Hindlimb muscle (tissue), 1 donor: ENCODE measurements at places on chromosomes 13 and 19.

DNA sequence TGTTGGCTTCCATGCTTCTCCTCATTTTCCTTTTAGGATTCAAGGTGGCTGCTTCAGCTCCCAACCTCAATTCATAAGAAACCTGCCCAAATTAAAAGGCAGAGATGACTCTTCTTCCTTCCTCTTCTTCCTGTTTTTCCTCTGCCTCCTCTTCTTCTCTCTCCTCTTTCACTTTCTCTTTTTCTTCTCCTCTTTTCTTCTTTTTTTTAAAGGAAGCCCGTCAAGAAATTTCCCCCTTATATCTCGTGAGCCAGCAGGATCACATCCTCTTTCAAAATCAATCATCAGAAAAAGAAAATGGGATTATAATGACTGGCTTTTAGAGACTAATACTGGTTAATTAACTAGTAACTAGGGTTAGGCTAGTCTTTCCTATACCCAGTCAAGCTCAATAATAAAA, 220.3 kb downstream of the NBEA start:
- no peak for DNase-seq

DNA sequence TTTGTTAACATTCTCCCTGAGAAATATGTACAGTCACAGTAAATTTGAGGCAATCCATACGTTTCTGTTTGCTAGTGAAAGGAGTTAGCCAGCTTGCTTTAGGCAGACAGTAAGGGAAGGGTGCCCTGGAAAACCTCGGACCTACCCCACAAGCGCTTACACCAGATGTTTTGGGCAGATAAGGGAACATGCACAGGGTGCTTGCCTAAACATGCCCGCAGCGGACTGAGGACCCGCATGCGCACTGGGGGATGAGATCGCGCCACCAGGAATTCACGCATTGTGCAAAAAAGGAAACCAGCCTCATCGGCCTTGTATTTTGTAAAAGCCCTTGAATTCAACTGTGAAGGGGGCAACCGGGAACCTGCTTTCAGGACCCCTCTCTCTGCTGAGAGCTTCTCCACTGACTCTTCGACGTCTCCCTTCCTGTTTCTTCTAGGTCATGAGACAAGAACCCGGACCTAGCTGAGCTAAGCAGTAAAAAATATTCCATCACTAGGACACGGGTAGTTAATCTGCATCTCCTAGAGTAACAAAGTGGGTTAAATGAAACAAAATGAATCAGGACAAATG, 1399.2 kb upstream of the ATXN8OS start:
- DNase-seq: no peak

GRCh38 chr19:55257461-55258420, 1.1 kb downstream of the PPP6R1 start:
- no peak for DNase-seq

- no peak for DNase-seq
These were observed 39.9 kb downstream of the SIGLEC7 start for GRCh38 chr19:51181913-51182419.

DNA sequence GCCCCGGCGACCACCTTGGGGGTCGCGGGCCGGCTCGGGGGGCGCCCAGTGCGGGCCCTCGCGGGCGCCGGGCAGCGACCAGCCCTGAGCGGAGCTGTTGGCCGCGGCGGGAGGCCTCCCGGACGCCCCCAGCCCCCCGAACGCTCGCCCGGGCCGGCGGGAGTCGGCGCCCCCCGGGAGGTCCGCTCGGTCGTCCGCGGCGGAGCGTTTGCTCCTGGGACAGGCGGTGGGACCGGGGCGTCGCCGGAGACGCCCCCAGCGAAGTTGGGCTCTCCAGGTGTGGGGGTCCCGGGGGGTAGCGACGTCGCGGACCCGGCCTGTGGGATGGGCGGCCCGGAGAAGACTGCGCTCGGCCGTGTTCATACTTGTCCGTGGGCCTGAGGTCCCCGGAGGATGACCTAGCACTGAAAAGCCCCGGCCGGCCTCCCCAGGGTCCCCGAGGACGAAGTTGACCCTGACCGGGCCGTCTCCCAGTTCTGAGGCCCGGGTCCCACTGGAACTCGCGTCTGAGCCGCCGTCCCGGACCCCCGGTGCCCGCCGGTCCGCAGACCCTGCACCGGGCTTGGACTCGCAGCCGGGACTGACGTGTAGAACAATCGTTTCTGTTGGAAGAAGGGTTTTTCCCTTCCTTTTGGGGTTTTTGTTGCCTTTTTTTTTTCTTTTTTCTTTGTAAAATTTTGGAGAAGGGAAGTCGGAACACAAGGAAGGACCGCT, 729 bp downstream of the STK11 start:
- no peak for DNase-seq

DNA sequence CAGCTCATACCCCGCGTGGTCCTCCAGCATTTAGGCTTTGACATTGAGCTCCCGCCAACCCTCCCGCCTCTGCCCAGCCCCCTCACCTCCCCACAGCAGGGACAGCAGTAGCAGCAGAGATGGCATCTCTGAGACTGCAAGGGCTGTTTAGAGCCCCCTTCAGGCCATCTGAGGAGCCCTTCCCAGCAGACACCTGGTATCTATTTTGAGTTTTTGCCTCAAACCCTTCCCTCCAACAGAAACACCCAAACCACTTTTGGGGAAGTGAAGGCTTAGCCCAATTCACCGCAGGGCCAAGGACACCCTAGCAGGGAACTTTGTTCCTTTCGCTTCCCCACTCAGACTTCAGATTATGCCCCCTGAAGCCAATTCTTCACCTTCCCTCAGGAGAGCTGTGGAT, 6.3 kb upstream of the ZNF175 start:
- no peak for DNase-seq

- DNase-seq: no peak
These were observed 1.9 kb upstream of the ZNF628 start for GRCh38 chr19:55474269-55475265.

DNA sequence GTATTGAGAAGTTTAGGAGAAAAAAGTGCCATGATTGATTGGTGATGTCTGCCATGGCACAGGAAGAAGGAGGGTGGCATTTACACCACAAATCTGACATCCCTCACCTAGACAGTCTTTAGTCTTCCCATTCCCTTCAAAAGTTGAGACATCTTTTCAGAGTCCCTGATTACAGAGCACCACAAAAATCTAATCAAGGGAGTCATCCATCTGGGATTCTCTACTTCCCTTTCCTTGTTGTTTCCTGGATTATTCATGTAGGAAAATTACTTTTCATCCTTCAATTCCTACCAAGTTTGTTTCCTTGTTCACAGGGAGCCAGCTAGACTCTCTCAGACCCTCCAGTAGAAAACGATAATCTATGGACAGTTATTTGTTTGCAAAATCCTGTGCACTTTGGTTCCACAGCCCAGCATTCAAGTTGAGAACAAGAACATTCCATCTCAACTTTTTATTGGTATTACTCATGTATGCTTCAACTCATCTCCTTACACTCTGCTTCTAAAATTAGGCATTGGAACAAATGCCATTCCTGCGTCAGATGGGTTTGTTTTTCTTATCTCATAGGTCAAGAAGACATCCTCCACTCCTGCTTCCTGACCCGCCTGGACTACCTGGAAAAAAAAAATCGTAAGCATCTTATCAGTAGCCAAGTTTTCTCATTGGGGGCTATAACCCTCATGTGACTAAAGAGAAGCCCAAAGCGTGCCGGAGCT, 259.9 kb downstream of the FOXO1 start:
- DNase-seq: no peak

GRCh38 chr19:18929311-18929710, 9.8 kb downstream of the DDX49 start:
- DNase-seq: no peak

DNA sequence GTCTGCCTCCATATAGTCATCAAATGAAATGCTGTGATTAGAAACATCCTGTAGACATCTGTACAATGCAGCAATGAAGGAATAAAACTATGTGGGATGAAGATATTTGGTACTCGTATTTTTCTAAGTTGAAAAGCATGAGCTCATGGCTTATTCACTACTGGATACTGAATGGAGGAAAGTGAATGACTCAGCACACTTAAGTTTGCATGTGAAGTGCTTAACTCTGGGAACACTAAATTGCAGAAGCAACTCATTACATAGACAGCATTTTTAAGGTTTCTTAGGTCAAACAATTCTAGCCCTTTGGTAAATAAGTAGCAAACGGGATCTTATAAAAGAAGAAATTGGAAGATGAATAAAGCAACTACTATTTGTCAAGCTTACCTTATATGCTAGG, 429.0 kb upstream of the MIR17HG start:
- DNase-seq: no peak

GRCh38 chr13:102935896-102936321, 90.1 kb downstream of the ERCC5 start:
- no peak for DNase-seq

DNA sequence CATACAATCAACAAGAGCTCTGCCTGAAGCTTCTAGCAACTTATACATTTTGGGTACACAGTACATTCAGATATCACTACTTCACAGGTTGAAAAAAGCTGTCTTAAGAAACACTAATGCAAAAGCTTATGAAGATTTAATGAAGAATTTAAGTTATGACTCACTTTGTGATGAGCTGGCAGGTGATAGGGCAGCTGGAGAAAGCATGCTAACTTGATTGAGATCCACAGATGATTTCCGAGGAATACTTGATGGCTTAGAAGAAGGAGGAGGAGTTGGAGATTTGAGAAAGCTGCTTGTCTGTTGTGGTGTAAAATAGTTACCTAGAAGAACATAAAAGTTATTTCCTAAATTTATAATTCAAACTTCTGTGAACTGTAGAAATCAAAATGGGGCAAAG, 23.3 kb downstream of the EXOSC8 start:
- DNase-seq: no peak

- DNase-seq: no peak
These were observed at the start of gene JSRP1 for GRCh38 chr19:2255982-2256685. Gene JSRP1, minus strand, starts transcription at chr19:2256417. Its CDS starts 1,103 bp downstream, at chr19:2255314.

DNA sequence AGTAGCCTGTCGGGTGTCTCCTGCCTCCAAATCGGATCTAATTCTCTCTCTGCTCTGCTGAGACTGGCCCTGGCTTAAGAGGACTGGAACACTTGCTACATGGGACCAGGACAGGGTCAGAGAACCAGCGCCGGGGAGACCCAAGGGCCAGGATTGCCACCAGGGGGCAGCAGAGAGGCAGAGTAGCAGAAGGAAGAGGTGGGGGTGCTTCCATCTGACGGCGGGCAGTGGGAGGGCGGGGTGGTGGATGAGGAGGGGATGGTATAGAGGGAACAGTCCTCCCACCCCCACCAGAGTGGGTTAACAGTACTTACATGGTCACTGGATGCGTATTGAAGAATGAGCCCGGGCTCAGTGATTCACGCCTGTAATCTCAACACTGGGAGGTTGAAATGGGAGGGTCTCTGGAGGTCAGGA, 11.9 kb downstream of the SELENOW start:
- DNase-seq: no peak

DNA sequence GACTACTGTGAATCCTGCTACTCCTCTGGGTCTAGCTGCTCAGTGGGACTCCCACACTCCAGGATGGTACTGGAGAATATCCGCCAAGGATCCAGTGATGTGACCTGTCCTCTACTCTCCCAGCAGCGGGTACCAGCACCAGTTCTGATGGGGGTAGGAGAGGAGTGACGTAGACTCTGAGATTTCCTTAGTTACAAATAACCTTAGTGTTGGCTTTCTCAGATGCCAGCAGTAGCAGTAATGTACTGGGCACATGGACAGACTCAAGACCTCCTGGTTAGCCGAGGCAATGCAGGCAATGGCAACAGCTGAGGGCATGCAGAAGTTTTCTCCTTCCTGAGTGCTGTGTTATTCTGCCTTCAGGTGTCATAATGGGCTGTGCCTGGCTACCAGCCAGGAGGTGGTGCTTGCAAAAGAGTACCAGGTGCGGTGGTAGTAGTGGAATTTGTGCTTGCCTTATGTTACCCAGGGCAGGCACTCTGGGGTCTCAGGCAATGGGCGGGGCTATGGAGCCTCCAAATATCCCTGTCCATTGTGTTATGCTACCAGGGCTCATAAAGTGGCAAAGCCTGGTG, 105.3 kb upstream of the KLF5 start:
- no peak for DNase-seq

- no peak for DNase-seq
These were observed 472.6 kb upstream of the KLHL1 start for GRCh38 chr13:70580825-70581224.

DNA sequence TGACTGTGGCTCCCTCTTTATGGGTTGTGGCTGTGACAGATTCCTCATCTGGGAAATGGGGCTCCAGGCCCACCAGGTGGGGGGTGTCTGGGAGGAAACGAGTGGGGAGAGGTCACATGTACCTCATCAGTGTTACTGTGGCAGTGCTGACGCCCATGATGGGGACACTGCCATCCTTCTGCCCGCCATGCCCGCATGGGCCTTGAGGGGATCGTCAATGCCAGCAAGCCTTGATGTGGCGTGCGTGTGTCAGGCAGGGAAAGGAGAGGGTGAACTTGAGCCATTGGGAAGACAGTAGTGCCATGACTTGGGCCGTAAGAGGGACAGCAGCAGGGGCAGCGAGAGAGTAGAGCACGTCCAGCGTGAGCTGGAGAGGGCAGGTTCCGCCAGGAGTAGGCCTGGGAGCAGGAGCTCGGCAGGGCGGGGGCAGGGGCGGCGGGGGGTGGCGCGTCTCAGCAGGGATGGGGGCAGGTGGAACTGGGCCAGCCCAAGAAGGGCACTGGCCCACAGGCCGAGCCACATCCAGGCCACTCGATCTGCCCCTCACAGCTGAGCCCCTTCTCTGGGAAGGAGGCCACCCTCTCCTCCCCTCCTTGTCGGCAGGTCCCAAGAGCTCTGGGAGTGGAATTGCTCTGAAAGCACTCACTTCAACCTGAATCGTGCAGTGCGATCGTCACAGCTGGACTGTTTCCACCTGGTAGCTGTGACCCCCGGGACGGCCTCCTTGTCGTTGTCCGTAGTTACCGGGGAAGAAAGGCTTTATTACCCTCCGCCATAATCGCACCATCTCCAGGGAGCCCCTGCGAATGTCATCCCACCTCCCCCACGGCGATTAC, 9.9 kb downstream of the KLHL26 start:
- DNase-seq: no peak

- no peak for DNase-seq
These were observed 85.1 kb downstream of the KATNAL1 start for GRCh38 chr13:30222254-30222653.

DNA sequence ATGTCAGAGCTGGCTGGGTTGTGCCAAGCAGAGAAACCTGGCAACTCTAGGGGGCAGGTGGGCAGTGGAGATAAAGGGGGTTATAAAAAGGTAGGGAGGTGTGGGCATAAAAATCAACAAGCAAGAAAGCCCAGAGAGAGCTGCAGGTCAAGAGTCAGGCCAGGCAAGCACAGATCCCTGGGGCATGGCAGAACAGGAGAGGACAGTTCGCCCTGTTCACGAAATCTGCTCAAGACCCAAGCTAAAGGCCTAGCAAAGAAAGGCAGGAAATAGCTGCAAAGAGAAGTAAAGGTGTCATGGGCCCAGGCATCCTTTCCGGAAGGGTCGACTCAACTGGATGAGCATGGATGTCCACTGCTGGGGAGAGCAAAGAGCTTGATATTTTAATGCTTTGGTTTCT, 3.4 kb downstream of the MBNL2 start:
- no peak for DNase-seq
